Stimulated activated CD8-positive, alpha-beta memory T cell treated with anti-CD3 and anti-CD28 coated beads, Interleukin-4, amount 100 ng/mL, for 1 hour (primary cell): ENCODE measurements at places on chromosomes 7 and 10.

- no peak for DNase-seq
Observed at GRCh38 chr10:9535744-9536143, 1481.3 kb downstream of the GATA3 start.

DNA sequence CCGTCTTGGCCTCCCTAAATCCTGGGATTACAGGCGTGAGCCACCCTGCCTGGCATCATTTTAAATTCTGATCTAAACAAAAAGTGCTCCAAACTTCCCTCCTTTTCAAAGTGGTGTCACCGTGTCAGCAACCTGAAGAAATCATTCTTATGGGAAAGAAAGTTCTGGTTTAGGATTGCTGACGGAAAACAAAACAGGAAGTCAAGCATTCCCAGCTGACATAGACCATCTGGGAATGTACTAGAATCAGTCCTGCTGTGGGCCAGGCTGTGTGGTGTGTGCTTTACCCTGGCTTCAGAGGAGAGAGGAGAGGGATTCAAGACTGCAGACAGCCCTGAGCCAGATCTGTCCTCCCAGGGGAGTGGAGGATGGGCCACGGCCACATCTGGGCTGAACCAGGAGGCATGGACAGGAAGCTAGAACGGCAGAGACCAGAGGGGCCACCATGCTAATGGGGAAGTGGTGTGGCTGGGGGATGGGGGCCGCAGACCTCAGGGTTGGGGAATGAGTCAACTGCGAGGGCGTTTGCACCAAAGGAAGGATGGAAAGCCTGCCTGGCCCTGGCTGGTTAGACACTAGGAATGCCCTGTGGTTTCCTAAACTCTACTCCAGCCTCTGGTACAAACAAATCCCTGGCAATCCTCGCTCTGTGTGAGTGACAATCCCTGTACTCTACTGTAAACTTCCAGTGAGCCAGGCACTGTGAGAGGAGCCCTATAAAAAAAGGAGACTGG is 16.7 kb upstream of the CLIP2 start:
- DNase-seq: no peak

GRCh38 chr10:71810048-71810750 is 36.9 kb upstream of the VSIR start:
- DNase-seq: no peak

GRCh38 chr7:31873816-31874597 is 187.0 kb downstream of the PPP1R17 start:
- no peak for DNase-seq

- DNase-seq: no peak
Observed at GRCh38 chr7:115971506-115971905, 59.1 kb downstream of the TFEC start.

GRCh38 chr10:61812052-61812721 is 89.3 kb upstream of the ARID5B start:
- no peak for DNase-seq

DNA sequence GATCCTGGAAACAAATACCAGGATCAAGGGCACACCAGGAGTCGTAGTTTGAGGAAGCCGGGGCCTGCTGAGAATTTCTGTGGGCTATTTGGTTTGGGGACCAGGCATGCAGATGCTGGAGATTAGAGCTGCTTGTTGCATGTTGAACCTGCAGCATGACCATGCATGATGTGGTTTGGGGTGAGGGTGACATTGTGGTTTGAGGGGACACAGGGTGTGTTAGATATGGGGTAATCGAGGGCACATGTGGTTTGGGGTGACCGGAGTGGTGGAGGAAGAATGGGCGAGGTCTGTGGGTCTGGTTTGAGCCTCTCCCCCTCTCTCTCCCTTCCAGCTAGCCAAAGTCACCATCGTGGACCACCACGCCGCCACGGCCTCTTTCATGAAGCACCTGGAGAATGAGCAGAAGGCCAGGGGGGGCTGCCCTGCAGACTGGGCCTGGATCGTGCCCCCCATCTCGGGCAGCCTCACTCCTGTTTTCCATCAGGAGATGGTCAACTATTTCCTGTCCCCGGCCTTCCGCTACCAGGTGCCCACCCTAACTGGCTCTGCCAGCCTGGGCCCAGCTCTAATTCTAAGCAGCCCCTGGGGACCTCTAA is 10.2 kb downstream of the NOS3 start:
- no peak for DNase-seq

- DNase-seq: no peak
Observed at GRCh38 chr10:69246581-69247312, 26.6 kb downstream of the HKDC1 start.

- no peak for DNase-seq
Observed at GRCh38 chr7:124459101-124460055, 306.2 kb downstream of the GPR37 start.

DNA sequence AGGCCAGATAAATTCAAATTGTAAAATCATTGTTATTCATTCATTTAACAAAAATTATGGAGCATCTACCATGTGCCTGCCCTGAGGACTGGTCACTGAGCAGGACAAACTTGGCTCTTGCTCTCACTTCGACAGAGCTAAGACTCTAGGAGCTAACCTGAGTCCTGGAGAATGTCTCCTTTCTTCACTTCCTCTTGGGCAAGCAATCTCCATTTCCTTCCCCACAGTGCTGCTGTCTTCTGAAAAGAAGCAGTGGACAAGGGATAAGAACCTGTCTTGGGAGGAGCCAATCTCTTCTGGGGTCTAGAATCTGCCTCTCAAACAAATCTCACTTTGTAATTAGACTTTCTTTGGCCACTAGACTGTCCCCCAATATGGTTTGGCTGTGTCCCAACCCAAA is 76.2 kb upstream of the PLXNA4 start:
- no peak for DNase-seq

GRCh38 chr7:152050547-152050971 is 25.1 kb downstream of the GALNT11 start:
- no peak for DNase-seq

DNA sequence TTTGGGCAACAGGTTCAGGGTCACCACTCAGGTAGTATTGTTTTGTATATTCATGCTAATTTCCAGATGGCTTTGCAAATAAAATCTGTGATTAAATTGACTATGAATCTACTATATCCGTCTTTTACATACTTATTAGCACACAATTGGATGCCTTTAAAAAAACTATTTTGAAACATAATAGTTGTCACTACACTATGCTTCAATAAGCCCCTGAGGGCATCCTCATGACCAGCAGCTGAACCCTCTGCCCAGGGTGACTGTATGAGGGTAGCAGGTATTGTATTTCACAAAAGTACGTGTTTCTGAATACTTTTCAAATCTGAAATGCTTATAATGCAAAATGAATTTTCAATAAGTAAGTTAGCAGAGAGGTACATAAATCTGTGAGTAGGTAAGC is 97.3 kb downstream of the DNAH11 start:
- DNase-seq: no peak

DNA sequence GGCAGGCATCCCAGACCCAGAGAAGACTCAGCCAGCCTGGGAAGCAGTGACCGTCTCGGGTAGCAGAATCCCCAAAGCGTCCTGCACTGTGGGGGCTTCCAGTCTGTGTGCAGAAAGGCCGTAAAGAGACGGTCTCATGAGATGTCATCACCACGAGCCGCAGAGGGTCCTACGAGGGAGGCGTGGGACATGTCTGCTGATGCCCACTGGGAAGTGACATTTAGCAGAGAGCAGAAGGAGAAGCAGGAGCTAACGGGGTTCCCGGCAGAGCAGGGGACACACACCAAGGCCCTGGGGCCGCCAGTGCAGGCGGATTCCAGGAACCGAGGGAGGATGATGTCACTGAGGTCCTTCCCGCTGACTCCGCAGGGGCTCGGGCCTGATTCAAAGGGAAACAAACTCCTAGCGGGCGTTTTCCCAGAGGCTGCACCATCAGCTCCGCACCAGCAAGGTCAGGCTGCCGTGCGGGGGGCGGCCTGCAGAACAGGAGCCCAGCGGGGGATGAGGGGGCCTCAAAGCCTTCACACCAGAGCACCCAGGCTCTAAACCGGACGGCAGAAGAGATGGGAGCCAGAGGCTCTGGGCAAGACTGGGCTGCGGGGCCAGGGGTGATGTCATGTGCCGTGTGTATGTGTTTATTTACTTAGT is 85.4 kb upstream of the PDGFA start:
- DNase-seq: no peak

- DNase-seq: no peak
Observed at GRCh38 chr10:34528320-34528719, 286.8 kb downstream of the PARD3 start.

- DNase-seq: no peak
Observed at GRCh38 chr10:33547976-33548375, 213.5 kb upstream of the NRP1 start.

- no peak for DNase-seq
Observed at GRCh38 chr7:4800926-4801838, 25.8 kb downstream of the AP5Z1 start.

- DNase-seq: no peak
Observed at GRCh38 chr7:41065663-41066062, 637.2 kb downstream of the INHBA start.

- no peak for DNase-seq
Observed at GRCh38 chr7:8113184-8113583, 144.6 kb downstream of the GLCCI1 start.

GRCh38 chr7:37448011-37448635 is 541 bp downstream of the ELMO1 start:
- DNase-seq: no peak

DNA sequence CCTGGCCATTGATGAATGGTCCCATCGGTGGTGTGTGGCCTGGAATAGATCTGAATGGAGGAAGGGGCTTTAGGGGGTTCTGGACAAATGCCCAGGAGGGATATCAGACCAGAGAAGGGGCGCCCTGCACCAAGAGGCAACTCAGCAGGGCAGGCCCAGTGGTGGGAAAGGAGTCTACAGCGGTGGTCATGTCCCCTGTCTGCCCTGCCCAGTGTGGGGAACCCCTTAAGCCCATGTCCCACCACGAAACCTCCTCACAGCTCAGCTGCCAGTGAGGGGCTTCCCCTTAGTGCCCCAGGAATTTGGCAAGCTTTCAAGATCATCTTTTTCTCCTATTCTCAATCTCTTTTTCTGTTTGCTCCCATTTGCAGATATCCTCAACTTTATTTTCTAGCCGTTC is 14.1 kb upstream of the CCSER2 start:
- no peak for DNase-seq

- no peak for DNase-seq
Observed at GRCh38 chr7:158950914-158951635, 94.7 kb downstream of the DYNC2I1 start.

- no peak for DNase-seq
Observed at GRCh38 chr7:71409550-71410157, 277.7 kb downstream of the GALNT17 start.

DNA sequence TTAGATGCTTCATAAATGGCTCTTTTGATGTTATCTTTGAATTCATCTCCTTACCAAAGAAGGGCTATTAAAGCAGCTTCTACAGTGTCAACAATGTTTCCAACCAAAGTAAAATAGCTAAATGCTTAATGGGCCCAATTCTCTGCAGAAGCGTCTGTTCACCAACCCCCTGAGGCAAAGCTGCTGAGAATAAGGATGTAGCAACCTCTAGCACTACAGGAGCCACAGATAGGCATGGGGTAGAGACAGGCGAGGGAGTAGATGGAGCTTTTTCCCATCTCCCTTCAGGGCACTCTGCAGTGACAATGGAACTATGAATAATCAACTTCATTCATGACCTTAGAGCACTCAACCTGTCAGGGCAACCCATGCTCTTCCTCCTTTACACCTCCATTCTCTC is 134.1 kb downstream of the FZD1 start:
- no peak for DNase-seq

GRCh38 chr10:98586096-98586495 is 139.4 kb upstream of the HPS1 start:
- DNase-seq: no peak

GRCh38 chr7:81573128-81573527 is 196.7 kb downstream of the HGF start:
- no peak for DNase-seq

- DNase-seq: no peak
Observed at GRCh38 chr7:29564496-29565223, 1.0 kb downstream of the PRR15 start.

DNA sequence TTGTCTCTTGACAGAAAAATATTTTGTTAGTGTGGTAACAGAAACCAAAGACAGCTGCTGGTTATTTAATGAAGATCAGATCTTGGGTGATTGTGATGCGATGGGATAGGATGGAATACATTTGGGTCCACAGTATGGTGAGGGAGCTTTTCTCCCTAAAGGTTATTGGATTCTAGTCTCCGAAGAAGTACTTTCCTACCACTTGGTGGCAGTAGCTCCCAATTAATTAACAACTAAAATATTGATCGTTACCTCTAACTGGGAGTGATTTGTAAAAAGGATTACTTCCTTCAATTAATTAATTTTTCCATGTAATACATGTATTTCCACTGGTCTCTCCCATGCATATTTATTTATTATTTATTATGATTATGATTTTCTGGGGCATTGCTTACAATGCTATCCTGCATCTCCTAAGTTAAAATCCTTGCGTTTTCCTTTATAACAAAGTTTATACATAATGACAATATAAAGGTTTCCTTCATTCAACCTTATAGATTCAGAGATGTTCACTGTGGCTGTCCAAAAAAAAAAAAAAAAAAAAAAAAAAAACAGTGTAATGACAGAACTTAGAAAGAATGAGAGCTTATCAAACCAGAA is 25.6 kb downstream of the TMEM196 start:
- no peak for DNase-seq

DNA sequence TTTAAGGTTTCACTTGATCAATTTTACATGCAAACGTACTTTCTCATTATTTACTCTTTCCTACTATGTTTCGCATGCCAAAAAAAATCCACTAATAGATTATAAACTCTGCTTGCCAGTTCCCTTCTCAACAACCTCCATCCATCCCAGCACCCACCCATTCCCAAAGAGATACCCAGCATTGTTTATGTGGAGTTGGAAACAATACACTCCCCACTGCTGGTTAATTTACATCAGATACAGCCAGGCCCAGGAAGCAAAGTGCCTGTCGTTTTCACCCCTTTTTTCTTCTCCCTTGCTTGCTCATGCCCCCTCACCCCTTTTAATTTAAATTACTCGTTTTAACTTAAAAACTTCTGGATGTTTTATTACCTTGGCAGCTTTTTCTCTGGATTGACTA is 59.9 kb downstream of the HIBADH start:
- no peak for DNase-seq

- no peak for DNase-seq
Observed at GRCh38 chr7:111229916-111230315, 139.0 kb downstream of the LRRN3 start.

- no peak for DNase-seq
Observed at GRCh38 chr7:44379366-44380188, 54.2 kb upstream of the CAMK2B start.

DNA sequence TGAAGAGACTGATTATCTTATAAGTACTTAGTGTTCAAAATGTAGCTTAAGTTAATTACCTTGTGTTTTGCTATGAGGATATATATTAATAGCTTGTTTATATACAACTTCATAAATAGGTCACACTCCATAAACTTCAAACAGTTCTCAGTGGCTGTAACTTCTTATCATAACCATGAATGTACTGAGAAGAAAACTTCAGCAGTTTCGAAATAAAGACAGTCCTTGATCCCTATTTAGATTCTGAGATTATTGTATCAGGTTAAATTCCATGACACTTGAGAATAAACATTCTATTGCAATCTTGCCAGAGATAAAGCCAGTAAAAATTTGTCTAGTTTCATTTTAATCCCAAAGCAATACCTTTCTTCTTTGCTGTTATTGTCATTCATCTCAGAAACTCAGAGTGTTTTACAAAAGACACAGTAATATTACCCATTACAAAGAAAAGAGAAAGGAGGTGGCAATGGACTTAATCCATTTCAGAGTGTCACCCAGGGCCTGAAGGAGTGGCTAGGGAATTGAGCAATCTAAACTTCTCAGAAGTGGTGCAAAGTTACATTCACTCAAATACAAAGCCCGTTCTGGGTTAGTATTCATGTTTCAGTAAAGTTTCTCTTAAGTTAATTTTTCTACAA is 403.6 kb downstream of the SEMA3D start:
- DNase-seq: no peak
